ENCODE measurements at places on chromosomes 12 and 14.

- no peak for DNase-seq
Measured at GRCh38 chr14:63367742-63368364, 49.1 kb upstream of the GPHB5 start.

DNA sequence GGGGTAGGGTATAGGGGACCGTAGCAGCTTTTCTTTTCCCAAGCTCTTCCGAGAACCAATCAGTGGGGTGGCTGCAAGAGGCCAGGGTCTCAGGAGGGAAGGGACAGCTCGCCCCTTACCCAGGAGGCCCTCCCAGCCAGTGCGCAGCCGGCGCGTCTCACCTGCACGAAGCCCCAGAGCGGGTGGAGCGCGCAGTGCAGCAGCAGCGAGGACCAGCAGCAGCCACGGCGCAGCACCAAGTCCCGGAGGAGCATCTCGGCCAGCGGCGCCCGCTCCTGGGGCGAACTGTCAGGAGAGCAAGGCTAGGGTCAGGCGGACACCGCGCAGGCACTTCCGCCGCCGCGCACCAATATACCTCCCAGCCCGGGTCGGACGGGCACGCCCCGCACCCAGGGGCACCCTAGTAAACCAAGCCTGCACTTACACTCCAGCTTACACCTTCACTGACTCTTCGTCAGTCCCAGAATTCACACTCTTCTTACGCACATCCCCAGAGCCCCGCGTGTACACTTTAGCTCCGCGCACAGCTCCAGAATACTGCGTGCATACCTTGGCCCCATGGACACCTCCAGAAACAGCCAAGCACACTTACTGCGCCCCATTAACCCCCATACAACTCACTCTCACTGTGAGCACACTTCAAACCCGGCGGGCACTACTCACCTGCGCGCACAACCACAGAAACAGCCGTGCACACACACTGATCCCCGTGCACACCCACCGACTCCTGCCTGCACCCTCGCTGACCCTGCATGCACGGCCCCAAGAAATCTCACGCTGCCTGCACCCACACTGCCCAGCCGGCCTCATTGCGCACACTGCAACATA, 606 bp downstream of the PRIMA1 start:
- DNase-seq = no peak

DNA sequence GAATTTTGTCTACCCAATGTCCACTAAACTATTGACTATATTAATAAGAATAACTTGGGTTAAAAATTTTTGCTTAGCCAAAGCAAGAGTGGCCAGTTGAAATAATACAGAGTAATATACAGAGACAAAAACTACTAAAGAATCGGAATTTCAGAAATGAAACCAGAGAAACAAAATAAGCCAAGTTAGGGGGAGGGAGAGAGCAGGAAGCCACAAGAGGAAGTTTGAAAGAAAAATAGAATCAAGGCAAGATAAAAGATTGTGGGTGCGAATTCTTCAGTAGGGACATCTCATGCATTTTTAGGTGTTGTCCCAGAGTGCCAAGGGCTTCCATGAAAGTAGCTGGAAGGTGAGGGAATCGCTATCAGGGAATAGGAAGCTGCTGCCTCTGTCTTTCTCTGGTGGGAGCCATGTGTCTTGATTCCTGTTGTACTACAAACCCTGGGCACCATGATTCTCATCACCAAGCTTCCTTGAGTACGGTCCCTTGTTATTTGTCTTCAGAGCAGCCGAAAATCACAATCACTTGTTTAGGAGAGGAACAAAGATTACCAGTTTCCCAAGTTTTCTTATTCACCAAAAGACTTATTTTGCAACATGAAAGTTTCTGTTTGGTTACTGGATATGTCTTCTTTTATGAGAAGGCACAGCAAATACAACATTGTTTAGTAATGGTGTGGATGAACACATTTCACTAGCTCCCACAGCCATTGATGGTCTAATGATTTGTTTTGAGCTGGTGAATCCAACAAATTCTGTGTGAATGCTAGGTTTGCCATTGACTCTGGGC, 16.7 kb downstream of the NEUROD4 start:
- DNase-seq = no peak

DNA sequence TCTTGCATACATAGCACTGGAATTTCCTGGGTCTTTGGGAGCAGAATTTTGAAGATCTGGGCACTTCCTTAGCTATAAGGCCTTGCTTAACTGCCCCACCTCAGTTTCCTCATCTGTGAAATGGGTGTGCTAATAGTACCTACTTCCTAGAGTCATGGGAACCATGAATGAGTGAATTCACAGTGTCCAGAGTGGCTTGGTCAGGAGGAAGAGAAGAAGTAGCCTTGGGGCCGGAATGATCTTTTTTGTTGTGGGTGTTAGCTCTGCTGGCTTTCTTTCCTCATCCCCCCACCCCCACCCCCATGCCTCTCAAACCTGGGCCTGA, 2.4 kb downstream of the SH2B3 start:
- DNase-seq = no peak

- DNase-seq = no peak
Measured at GRCh38 chr14:99586054-99586760, 17.8 kb downstream of the CCDC85C start.

DNA sequence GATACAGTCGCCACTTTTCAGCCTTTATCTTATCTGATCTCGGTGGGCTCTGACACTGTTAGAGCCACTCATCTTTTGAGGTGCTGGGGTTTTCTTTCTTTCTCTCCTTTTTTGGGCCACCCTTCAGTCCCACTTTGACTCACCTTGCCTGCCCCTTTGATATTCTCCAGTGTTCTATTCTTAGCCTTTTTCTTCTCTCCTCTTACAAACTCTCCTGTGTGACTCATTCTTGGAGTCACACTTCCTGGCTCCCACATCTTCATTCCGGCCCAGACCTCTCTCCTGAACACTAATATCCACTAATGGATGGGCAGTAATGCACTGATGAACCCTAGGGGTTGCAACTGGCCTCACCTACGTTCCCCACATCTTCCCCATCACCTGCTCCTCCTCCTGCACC, 2.2 kb upstream of the DCD start:
- DNase-seq = no peak
